ENCODE measurements at places on chromosomes 2 and 18. TPM values are rescaled to one million over a fixed set of nuclear protein-coding genes. Genes with fewer than 3 reads are reported as not detected.

- H3K4me3 ChIP-seq = no peak overlapping the region
- DNase-seq = no peak
- H3K27me3 ChIP-seq = no peaks in the 10 kb centered on the region
Measured at GRCh38 chr2:173815772-173816171, 149.4 kb downstream of the SP3 start.

GRCh38 chr2:122692400-122693083 lies 937.1 kb downstream of the TSN start:
- no peaks in the 10 kb centered on the region for H3K4me1 ChIP-seq
- no peaks in the 10 kb centered on the region for H3K36me3 ChIP-seq
- no peak for DNase-seq
- no peak overlapping the region for H3K27ac ChIP-seq
- no peaks in the 10 kb centered on the region for H3K27me3 ChIP-seq
- no peak overlapping the region for H3K4me3 ChIP-seq

- H3K27ac ChIP-seq = no peak overlapping the region
- no peak overlapping the region for H3K4me3 ChIP-seq
- H3K4me1 ChIP-seq = no peaks in the 10 kb centered on the region
- H3K27me3 ChIP-seq = no peaks in the 10 kb centered on the region
- peak; percentile 2 for DNase-seq
Measured at GRCh38 chr2:71784734-71785511, 331.6 kb downstream of the DYSF start.

GRCh38 chr2:11705063-11705462 lies 35.1 kb upstream of the NTSR2 start:
- no peaks in the 10 kb centered on the region for H3K4me1 ChIP-seq
- H3K27me3 ChIP-seq = no peaks in the 10 kb centered on the region
- H3K4me3 ChIP-seq = no peak overlapping the region
- no peak overlapping the region for H3K27ac ChIP-seq

Gene CARF
- 5.0 TPM for total RNA-seq

DNA sequence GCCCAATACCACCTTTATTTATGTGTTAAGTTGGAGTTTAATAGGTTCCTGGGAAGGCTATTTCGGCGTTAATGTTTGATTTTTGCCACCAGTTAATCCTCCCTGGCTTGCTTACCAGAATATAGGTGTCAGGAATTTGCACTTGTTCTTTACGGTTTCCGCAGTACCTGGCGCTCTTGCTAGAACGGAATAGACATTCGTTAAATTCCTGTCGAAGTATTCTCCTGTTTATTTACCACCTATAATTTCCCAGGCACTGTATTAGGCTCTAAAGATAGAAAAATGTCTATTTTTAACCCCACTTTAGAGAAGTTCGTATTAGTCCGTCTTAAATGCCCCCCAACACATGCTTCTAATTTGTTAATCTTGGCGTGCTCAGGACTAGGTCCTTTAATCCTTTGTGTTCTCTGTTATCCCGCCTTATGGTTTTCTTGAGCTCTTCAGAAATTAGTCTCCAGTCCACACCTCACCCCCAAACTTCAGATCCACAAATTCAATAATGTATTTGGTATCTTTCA lies 575 bp downstream of the CCDC150 start:
- DNase-seq = no peak
- peak overlapping the region; percentile 32 for H3K27ac ChIP-seq
- H3K36me3 ChIP-seq = no peaks in the 10 kb centered on the region
- no peaks in the 10 kb centered on the region for H3K27me3 ChIP-seq
- H3K4me1 ChIP-seq = no peaks in the 10 kb centered on the region
- H3K4me3 ChIP-seq = peak overlapping the region; percentile 62

Gene MEP1B
- total RNA-seq = not detected

Gene LCT
- total RNA-seq = not detected

Gene ATP6V1B1
- total RNA-seq = 1.0 TPM

- peak overlapping the region; percentile 64 for H3K4me3 ChIP-seq
- no peaks in the 10 kb centered on the region for H3K27me3 ChIP-seq
- H3K4me1 ChIP-seq = peaks cover 44% of the 10 kb centered on the region
- H3K36me3 ChIP-seq = no peaks in the 10 kb centered on the region
- peak; percentile 40 for DNase-seq
Measured at GRCh38 chr18:70288171-70288850, 534 bp upstream of the SOCS6 start.

GRCh38 chr18:45066886-45067285 lies 386.2 kb downstream of the SETBP1 start:
- no peak overlapping the region for H3K27ac ChIP-seq
- H3K27me3 ChIP-seq = no peaks in the 10 kb centered on the region
- H3K4me3 ChIP-seq = no peak overlapping the region
- DNase-seq = peak; percentile 56
- peaks cover 34% of the 10 kb centered on the region for H3K4me1 ChIP-seq

Gene ZNF521
- 15.3 TPM for total RNA-seq

DNA sequence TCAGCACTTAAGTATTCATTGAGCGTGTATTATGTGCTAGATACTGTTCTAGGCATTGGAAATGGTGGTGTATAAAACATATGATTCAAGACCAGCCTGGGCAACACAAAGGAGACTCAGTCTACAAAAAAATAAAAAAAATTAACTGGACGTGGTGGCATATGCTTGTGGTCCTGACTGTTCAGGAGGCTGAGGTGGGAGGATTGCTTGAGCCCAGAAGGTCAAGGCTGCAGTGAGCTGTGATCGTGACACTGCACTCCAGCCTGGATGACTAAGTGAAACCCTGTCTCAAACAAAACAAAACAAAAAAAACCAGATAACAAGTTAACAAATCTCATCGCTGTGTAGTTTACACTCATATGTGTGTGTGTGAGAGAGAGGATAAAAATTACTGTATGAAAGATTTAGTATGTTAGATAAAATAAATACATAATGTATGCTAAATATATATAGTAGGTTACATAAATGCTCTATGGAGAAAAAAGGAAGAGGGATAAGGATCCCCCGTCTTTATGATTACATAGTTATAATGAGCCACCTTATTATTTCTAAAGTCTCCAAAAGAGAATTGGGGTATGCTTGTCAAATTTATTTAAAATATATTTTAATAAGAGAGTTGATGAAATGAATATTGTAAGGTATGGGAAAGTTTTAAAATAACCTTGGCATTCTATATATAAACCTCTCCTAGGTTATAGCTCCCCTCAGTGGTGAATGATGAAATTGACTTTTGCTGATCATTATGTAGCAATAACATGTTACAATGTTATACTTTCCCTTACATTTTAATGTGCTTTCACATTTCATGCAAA lies 69.2 kb downstream of the EHBP1 start:
- DNase-seq = no peak
- no peaks in the 10 kb centered on the region for H3K27me3 ChIP-seq
- H3K36me3 ChIP-seq = no peaks in the 10 kb centered on the region
- H3K27ac ChIP-seq = no peak overlapping the region
- no peak overlapping the region for H3K4me3 ChIP-seq
- no peaks in the 10 kb centered on the region for H3K4me1 ChIP-seq

Gene SERPINB8
- total RNA-seq = 10.9 TPM

DNA sequence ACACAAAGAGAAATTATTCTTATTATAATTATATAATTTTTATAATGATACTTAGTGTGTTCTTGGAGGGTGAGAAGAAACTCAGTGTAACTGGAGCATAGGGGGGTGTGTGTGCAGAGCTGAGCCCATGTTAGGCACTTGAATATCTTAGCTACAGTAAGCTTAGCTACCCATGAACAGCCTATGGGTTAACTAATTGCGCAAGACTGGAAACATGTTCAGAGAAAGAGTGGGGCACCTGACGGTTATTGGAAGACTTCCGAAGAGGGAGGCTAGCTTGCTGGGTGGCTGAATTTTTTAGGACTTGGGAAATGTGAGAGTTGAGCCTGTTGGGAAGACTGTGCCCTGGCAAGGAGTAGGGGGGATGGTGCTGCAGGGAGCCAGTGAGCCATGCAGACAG lies 229.2 kb downstream of the SLC4A3 start:
- no peak overlapping the region for H3K4me3 ChIP-seq
- H3K27me3 ChIP-seq = no peaks in the 10 kb centered on the region
- no peaks in the 10 kb centered on the region for H3K36me3 ChIP-seq
- no peaks in the 10 kb centered on the region for H3K4me1 ChIP-seq
- no peak for DNase-seq

DNA sequence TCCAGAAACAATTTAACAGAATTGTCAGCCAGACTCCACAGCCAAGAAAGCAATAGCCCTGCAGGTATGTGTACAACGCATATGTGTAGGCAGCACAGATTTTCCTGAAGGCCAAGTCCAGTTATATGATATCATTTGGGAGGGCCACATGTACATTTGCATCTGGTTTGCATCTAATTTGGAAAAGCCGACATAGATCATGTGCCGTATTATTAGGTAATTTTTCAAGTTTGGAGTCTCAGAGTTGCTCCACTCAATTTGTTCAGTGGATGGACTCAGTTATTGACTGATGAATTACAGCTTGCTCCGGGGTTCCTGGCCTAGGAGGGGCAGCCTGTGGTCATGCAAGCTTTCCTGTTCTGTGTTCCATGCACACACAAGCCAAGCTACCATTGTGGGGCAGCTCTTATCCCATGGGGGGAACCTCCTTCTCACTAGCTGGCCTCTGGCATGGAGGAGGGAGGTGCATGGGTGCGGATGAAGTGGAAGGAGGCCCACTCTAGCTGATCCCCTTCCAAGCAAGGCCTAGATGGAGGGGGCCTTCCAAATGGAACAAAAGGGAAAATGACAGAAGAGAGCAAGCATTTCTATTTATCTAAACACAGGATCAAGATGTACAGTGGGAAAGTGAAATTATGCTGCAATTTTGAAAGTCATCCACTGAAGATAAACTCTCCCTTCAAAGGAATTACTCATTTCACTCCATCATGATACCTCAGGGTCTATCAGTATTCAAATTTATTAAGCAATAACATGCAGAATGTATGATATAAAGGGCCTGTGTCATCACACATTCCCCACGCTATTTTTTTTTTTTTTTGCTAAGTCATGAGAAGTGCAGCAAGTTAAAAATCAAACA lies 202.6 kb upstream of the SMAD2 start:
- peaks cover 10% of the 10 kb centered on the region for H3K4me1 ChIP-seq
- H3K27ac ChIP-seq = no peak overlapping the region
- peaks cover 8% of the 10 kb centered on the region for H3K27me3 ChIP-seq

Gene DUSP19
- total RNA-seq = 5.6 TPM

GRCh38 chr2:240619506-240620148 lies 5.7 kb upstream of the GPR35 start:
- H3K27me3 ChIP-seq = no peaks in the 10 kb centered on the region
- no peaks in the 10 kb centered on the region for H3K4me1 ChIP-seq
- DNase-seq = no peak
- H3K36me3 ChIP-seq = no peaks in the 10 kb centered on the region
- H3K4me3 ChIP-seq = no peak overlapping the region

Gene OTOS
- not detected for total RNA-seq

Gene FEV
- not detected for total RNA-seq

Gene ATP5MC3
- total RNA-seq = 1,522 TPM

GRCh38 chr2:113169002-113169530 lies 4.7 kb upstream of the PSD4 start:
- H3K27me3 ChIP-seq = no peaks in the 10 kb centered on the region
- DNase-seq = no peak
- H3K4me3 ChIP-seq = no peak overlapping the region

GRCh38 chr2:240502059-240502429 lies 55.7 kb downstream of the ANKMY1 start:
- no peak for DNase-seq
- H3K27me3 ChIP-seq = no peaks in the 10 kb centered on the region
- H3K27ac ChIP-seq = no peak overlapping the region

Gene APCDD1
- 12.9 TPM for total RNA-seq

DNA sequence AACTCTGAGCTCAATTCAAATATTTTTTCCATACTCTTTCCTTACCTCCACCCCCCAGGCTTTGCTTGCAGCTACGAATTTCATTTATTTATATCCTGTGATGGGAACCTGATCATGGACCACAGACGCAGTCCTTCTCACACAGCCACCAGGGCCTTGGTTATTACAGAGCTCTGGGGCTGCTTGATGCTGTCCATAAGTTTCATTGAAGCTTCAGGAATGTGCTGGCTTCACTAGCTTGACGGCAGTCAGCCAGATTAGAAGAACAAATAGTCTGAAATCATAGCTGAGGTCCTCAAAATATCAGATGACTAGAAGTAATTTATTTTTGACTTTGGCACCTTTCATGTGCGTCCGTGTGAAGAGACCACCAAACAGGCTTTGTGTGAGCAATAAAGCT lies 104.9 kb downstream of the VWA3B start:
- H3K4me3 ChIP-seq = no peak overlapping the region
- H3K27ac ChIP-seq = no peak overlapping the region
- peaks cover 15% of the 10 kb centered on the region for H3K4me1 ChIP-seq
- H3K27me3 ChIP-seq = no peaks in the 10 kb centered on the region

DNA sequence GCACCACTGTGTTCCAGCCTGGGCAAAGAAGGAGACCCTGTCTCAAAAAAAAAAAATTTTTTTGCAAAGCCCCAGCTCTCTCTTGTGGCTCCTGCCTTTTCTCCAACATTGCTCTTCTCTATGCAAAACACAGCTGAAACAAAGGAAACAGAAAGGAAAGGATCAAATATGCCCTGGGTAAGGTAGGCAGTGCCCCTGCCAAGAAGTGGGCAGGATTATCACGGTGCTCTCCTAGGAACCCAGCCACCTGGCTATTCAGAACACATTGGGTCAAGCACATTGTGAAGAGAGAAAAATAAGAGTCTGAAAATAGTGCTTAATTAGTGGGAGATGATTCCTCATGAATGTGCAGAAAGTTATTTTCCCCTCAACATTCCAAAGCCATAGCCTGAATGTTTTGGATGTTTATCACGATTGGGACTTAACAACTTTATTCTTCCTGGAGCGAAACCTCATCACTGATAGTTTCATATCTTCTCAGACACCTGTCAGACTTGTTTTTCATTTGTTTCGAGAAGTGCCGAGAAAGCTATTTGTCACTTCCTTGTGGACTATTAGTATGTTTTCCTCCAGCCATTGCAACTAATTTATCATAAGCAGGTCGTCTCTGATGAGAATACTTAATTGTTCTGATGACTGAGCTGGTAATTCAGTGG lies 42.7 kb upstream of the RPL31 start:
- H3K4me3 ChIP-seq = no peak overlapping the region
- peaks cover 4% of the 10 kb centered on the region for H3K4me1 ChIP-seq
- H3K27me3 ChIP-seq = no peaks in the 10 kb centered on the region
- no peak for DNase-seq
- H3K36me3 ChIP-seq = no peaks in the 10 kb centered on the region

Gene C18orf63
- total RNA-seq = not detected

DNA sequence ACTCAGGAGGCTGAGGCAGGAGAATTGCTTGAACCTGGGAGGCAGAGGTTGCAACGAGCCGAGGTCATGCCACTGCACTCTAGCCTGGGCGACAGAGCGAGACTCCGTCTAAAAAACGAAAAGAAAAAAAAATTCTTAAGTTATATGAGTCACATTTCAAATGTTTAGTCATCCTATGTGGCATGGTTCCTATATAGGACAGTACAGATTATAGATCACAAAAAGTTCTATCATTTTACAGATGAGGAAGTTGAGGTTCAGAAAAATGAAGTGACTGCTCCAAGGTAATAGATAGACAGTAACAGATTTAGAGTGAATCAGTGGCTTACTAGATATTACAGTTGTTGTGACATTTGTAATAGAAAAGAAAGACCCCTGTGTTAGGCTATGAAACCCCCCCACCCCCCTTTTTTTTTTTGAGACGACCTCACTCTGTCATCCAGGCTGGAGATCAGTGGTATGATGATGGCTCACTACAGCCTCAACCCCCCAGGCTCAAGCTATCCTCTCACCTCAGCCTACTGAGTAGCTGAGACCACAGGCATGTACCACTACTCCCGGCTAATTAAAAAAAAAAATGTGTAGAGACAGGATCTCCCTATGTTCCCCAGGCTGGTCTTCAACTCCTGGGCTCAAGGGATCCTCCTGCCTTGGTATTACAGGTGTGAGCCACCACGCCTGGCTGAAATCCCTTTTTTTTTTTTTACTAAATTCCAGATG lies 22.7 kb downstream of the PTPN4 start:
- no peak for DNase-seq
- H3K4me1 ChIP-seq = peaks cover 8% of the 10 kb centered on the region
- H3K27me3 ChIP-seq = no peaks in the 10 kb centered on the region
- no peak overlapping the region for H3K4me3 ChIP-seq
- H3K36me3 ChIP-seq = no peaks in the 10 kb centered on the region

Measured in heart right ventricle (tissue), 16 donors.